Suppressor macrophage treated with lipopolysaccharide for 4 hours (primary cell): ENCODE measurements at places on chromosomes 7 and 10.
A peak's percentile ranks its signal among the peaks of the same experiment; 100 is the strongest.

- no peak for DNase-seq
These were observed 145.0 kb downstream of the LRRC4 start for GRCh38 chr7:127886248-127886647.

DNA sequence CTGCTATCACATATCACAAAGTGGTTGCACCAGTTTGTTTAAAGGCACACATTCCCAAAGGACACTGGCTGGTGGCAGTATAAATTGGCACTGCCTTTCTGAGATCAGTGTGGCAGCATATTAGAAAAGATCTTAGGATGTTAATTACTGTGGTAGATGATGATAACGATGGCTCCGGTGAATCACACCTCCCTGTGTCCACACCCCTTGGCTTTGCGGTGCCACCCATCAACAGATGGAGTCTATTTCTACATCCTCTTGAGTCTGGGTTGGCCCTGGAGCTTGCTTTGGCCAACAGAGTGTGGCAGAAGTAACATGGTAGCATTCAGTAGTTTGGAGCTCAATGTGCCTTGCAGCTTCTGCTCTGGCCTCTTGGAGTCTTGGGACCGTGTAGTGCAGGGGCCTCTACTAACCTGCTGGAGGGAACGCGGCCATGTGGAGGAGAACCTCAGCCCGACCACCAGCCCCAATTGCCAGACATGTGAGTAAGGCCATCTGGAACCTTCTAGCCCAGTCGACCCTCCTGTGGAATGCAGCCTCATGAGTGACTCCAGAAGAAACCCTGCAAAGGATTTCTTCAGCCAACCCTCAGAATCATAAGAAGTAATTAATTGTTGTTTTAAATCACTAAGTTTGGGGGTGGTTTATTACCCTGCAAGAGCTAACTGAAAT, 27.2 kb upstream of the PLEKHA1 start:
- DNase-seq = no peak

DNA sequence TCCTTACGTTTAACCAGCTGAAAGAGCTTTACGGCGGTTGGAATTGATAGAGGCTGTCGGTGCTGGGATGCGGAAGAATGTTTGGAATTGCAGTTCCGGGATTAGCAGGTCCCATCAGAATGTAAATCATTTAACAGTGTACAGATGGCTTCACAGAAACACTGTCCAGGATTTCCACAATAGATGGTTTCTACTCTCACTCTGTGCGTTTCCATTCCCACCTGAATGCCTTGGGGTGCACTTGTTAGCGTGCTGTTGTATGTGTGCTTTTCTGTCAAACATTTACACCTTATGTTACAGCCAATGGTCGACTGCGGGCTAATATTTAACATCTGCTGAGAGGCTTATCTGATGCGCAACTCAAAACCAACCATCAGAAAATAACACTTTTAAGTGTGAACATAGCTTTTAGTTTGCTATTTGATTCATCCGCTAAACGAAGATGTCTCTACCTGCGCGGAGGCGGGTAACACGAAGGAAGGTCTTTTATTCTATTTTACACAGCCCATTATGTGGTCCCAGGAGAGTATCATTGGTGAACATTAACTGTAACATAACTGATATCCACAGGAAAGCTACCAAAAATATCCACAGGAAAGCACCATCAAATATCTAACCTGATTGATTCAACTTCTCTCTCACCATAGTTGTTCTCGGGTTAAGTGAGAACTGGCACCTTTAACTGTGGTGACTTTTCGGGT, 179.0 kb downstream of the PRPF18 start:
- DNase-seq = no peak

DNA sequence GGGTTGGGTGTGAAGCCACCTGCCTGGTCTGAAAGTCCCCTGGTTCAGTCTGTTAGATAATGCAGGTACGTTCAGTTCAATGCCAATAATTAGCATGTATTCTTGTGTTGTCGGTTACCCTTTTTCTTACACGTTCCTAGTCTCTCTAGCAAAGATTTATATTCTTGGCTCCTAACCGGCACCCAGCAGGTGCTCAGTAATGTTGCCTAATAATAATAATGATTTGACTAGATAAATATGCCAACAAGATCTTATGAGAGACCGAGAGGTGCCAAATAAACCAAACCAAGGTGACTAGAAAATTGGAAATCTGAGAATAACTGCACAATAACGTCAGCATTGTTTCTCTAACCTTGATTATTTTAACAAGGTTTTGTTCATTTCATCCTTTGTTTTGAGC, 1.1 kb upstream of the SMIM30 start:
- DNase-seq = no peak

DNA sequence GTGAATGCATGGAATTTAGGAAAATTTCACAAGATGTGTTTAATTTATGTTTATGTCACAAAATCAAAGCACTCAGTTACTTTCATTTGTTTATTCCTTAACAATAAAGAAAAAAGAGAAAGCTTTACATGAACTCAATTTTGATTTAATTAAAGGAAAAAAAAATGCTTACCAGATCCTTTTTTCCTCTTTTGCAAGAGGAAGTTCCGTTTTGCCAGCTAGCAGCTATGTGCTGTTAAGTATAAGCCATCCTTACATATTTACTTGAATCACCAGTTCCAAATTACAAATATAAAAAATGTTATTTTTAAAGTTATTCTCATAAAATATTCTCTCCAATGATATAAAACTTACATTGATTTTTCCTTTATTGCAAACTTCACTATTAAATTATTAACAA, 12.7 kb downstream of the MRC1 start:
- DNase-seq = peak; percentile 38

- DNase-seq = no peak
These were observed 80.8 kb upstream of the COL1A2 start for GRCh38 chr7:94313926-94314325.

DNA sequence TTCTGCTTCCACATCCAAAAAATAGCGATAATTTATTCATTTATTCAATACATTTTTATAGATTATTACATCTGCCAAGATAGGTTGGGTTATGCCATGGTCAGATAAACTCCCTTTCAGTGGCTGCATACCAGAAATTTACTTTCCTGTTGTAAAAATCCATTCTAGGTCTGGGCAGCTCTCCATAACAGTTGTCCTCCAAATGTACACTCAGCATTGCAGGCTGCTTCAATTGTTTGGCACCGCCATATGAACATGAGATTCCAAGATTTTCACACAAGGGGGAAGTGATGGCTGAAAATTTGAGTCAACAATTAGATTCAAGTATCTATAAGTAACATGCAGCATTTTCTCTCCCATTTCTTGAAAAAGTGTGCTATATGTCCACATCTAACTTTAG, 568.7 kb downstream of the ETV1 start:
- DNase-seq = no peak

GRCh38 chr10:125105706-125106255, 54.6 kb downstream of the CTBP2 start:
- DNase-seq = no peak

GRCh38 chr7:99244939-99245338, 27.7 kb upstream of the MYH16 start:
- DNase-seq = peak; percentile 17

DNA sequence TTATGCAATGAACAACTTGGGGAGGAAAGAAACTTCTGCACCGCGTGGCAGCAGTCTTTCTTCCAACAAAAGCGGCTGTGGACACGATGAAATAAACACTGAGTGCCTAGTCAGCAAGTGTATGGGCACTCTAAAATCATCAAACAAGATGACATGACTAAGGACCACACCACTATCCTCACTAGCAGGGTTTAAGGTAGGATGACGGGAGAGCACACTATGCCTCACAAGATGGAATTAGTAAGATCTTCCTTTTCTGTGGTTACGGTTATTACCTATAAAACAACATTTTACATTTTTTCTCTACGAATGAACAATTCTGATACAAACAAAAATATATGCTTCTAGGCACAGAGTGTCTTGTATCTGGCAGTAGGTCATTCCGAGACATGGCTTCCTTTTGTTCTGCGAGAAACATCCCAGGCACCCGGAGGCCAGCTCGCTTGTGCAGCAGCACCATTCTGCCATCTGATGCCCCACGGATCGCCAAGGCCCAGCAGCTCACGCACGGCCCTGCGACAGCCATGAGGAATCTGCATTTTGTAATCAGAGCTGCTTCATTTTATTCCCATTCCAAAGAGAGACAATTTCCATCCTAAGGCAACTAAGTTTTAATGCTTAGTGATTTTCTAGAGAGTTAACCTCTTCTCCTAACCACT, 54.1 kb upstream of the NCAPG2 start:
- DNase-seq = no peak

DNA sequence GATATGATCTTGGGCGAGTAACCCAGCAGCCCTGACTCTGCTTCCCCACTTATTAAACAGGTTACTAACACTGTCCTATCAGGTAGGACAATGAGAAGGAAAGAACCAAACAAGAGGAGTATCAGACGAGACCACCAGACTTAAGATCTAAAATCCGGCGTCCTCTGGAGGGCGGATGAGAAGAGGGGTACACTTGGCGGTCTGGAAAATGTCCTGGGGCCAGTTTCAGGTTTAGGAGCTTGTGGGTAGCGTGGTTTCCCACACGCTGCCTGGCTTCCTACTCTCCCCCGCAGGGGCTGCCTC, 635 bp downstream of the ZNF32 start:
- no peak for DNase-seq

- DNase-seq = no peak
These were observed 41.9 kb upstream of the FRMD4A start for GRCh38 chr10:14372606-14373005.

- no peak for DNase-seq
These were observed 12.7 kb upstream of the BTBD16 start for GRCh38 chr10:122258136-122259074.

GRCh38 chr10:126317751-126318150, 70.5 kb downstream of the ADAM12 start:
- no peak for DNase-seq

GRCh38 chr10:63677001-63677400, 155.8 kb downstream of the REEP3 start:
- DNase-seq = no peak

DNA sequence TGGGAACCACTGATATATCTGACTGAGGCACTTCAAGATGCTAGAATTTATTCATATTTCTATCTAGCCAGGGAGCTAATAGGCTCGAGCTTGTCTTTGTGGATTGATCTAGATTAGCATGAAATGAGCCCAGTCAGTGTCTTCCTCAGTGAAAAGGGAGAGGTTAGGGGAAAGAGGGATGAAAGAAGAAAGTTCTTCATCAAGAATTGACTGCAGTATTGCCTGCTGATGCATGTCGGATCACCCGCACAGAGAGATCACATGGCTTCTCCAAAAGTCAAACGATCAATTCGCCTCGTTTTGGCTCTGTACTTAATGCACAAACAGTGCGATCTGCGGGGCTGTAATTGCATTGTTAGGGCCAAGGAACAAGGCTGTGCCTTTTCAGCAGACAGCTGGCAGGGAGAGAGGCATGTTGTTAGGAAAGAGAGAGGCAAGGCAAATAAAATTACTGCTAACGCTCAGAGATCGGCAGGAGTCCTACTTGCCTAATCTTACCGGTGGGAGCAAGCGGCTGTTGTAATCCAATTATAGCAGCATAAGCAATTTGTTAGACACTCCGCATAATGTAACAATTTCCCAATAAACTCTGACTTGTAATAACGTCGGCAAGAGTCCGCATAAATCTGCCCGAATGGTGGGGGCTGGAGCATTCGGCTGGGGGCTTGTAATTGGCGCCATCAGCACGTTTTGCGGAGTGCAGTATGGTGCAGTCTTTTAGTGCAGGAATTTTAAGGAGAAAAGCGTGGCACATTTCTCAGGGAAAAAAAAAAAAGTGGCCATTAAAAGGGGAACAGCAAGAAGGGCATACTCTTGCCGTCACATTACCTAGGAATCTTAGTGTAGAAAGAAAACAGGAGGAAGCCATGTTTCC, 102.1 kb downstream of the POLL start:
- DNase-seq = no peak

DNA sequence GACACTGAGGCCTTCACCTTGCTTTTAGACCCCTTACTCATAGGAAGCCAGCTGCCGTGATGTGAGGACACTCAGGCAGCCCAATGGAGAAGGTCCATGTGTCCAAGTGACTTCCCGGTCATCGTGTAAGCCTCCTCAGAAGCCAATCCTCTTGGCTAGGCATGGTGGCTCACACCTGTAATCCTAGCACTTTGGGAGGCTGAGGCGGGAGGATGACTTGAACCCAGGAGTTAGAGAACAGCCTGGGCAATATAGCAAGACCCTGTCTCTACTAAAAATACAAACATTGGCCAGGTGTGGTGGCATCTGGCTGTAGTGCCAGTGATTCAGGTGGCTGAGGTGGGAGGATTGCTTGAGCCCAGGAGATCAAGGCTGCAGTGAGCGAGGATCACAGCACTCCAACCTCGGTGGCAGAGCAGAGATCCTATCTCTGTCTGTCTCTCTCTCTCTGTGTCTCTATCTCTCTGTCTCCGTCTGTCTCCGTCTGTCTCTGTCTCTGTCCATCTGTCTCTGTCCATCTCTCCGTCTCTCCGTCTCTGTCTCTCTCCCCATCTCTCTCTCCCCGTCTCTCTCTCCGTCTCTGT, 27.8 kb downstream of the KPNA7 start:
- no peak for DNase-seq

GRCh38 chr7:44433255-44434022, 57.0 kb downstream of the NUDCD3 start:
- DNase-seq = no peak

DNA sequence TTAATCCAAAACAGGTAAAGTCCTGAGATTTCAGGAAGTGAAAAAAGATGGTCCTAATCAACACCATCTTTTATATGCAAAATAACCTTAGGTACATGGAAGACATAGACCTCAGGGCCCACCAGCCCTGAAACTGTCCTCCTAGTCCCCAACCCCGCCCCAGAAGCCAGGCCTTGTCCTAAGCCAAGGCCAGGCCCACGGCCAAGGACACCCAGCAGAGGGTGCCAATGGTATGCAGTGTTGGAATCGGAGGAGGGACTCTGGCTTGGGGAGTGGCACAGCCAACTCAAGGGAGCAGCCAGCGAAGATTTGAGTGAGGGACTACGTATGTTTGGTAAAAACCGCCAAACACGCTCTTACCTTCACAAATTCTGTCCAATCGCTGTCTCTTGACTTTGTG, 96.7 kb downstream of the ZRANB1 start:
- DNase-seq = no peak

GRCh38 chr7:49776994-49777393, 3.6 kb downstream of the VWC2 start:
- DNase-seq = no peak

DNA sequence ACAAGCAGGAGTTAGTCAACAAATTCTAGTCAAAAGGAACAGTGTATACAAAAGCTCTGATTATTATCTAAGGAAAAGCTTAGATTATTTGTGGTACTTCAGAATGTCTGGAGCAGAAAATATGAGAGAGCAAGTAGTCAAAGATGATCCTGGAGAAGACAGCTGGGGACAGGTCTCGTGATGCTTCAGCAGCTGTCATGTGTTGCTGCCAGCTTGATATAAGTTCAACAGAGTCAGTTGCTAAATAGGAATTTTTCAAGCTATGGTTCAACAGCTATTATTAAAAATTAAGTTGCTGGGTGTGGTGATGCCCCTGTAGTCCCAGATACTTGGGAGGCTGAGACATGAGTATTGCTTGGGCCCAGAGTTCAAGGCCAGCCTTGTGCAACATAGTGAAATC, 240.0 kb upstream of the RHOBTB1 start:
- no peak for DNase-seq
